ENCODE measurements at places on chromosomes 3 and 15.

DNA sequence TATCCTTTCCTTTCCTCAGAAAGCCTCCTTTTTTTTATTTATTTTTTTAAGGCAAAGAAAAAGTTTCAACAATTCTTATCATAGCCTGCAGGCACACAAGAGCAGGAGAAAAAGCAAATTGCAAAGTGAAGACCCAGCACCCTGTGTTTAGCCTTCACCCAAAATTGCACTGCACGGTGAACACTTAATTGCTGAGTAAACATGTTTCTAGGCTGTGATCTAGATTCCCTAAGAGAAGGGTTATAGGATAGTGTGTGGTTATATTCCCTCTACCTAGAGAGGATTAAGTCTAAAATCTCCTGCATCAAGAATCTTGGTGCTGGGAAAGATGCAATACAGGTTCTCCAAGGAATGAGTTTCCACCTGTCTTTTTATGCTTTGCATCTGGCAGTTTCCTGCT is 70.2 kb upstream of the BFSP2 start:
- no peak for DNase-seq

DNA sequence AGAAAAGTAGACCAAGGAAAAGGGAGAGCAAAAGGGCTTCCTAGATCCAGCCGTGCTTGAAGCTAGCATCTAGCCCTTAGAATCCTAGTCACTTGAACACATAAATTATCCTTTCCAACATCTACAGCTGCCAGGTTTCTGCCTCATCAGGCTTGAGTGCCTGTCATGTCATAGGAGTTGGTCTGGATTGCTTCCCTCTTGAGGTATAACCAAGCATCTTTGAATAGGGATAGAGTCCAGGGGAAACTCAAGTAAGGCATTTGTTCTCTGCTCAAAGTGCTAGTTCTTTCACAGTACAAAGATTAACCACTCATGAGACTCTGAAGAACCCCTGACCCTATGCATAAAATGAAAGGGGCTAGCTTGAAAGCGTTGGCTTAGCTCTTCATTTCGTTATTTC is 72.3 kb downstream of the SLCO3A1 start:
- no peak for DNase-seq

DNA sequence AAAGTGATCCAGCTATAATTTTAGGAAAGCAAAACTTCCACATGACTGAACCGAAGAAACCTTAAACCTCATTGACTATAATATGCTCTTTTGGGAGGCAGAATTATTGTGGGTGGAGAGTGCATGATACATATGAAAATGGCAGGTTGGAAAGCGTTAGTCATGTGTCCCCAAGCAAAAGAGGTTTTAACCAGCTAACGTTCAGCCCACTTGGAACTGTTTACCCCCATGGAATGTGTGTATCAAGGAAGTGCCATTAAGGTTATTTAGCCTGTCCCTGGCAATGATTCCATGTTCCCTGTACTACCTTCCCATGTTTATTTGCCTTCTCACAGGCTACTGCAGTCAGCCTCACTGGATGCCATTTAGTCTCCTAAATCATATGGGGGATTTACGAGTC is 44.1 kb upstream of the LRRC58 start:
- DNase-seq, result no peak

DNA sequence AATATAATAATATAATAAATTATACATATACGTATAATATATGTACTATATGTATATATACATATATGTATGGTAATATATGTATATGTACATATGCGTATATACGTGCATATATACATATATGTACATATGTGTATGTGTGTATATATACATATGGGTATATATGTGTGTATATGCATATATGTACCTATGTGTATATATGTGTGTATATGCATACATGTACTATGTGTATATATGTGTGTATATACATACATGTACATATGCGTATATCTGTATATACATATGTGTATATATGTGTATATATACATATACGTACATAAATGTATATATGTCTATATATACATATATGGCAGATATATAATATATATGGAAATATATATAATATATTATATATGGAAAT is 74.8 kb upstream of the ST3GAL6 start:
- no peak for DNase-seq
